ENCODE measurements at places on chromosomes 2 and 18.

DNA sequence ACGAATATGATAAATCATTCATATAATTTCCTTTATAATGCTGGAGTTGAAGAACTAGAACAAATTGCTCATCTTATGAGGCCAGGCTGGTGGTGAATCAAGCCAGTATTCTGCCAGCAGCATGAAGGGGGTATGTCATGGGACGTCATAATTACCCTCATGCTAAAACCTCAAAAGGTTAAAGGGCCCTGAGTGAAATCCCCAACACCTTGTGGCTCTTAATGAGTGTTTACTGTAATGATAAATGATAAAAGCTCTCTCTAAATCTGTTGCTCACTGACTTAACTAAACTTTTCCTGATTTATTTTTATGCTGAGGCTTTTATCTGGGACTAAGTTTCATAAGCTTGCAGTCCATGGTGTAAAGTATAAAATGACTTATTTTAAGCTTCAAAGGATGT is 18.3 kb upstream of the NEDD4L start:
- no peak for DNase-seq

DNA sequence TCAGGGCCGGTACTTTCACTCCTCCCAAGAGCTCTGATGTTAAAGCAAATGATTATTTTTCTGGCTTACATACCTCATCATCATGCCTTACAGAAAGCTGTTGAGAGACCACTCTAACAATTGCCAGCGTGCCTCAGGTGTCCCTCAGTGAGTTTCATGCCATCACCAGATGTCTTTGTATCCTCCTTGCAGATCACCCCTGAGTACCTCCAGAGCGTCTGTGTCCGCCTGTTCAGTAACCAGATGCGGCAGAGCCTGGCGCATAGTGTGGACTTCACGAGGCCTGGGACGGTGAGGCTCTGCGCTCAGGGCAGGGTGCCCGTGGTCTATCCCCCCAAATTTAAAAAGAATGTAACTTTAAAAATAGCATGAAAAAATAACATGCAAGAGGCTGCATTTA is 41.3 kb downstream of the ARMC9 start:
- DNase-seq, result no peak

- DNase-seq, result no peak
Measured at GRCh38 chr2:17805166-17805565, 11.1 kb upstream of the MSGN1 start.

DNA sequence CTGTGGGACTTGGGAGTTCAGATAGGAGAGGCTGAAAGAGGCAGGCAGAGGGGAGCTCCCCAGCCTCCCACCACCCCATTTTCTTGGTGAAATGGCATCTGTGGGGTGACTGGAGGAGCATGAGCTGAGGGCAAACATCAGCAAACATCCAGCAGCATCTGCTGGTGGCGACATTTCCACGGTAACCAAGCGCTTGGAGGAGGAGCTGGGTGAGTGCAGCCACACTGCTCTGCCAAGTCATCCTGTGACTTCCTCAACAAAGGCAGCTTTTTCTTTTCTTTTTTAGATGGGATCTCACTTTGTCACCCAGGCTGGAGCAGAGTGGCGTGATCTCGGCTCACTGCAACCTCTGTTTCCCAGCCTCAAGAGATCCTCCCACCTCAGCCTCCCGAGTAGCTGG is 5.6 kb downstream of the TXNL4A start:
- DNase-seq, result no peak

DNA sequence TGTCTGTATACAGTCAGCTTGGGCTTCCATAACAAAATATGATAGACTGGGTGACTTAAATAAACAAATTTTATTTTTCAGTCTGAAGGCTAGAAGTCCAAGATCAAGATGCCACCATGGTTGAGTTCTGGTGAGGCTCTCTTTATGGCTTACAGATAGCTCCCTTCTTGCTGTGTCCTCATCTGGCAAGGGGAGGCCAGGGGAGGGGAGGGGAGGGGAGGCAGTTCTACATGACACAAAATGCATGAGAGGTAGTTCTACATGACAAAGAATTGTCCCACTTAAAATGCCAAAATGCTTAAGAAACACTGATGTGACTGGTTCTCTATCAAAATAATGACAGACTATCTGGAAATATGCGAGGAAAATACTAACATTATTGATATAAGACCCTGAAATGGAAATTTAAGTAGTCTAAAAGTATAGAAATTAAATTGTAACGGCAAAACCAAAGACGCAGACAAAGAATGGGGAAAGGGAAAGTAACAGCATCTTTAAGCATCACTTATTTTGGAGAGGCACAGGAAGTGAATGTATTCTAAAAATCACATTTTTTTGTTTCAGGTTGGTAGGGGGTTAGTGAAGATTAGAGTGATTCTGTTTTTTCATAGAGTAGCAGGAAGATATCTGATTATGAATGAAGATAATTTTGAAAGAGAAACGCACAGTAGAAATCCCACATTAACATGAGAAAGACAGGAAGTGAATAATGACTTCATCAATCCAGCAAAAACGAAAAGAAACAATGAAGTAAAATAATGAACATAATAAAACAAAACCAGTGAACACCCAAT is 131.4 kb downstream of the STRN start:
- DNase-seq, result no peak

DNA sequence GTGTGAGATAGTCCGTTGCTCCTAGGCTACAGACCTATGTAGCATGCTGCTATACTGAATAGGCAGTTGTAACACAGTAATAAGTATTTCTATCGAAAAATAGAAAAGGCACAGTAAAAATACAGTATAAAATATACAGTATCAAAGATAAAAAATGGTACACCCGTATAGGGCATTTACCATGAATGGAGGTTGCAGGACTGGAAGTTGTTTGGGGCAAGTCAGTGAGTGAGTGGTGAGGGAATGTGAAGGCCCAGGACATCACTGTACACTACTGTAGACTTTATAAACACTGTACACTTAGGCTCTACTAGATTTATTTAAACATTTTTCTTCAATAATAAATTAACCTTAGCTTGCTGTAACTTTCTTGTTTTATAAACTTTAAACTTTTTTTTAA is 3.5 kb downstream of the MAP3K20 start:
- no peak for DNase-seq

DNA sequence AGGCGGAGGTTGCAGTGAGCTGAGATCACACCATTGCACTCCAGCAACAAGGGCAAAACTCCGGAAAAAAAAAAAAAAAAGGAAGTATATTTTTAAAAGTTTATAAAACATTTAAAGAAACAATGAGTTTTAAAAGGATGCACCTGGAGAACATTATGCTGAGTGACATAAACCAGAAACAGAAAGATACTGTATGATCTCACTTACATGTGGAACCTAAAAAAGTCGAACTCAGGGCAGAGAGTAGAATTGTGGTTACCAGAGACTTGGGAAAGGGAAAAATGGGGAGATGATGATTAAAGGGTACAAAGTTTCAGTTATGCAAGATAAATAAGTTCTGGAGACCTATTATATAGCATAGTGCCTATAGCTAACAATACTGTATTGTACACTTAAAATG is 52.8 kb upstream of the RTN4 start:
- no peak for DNase-seq

GRCh38 chr2:66185497-66186054 is 249.3 kb upstream of the MEIS1 start:
- DNase-seq, result no peak

DNA sequence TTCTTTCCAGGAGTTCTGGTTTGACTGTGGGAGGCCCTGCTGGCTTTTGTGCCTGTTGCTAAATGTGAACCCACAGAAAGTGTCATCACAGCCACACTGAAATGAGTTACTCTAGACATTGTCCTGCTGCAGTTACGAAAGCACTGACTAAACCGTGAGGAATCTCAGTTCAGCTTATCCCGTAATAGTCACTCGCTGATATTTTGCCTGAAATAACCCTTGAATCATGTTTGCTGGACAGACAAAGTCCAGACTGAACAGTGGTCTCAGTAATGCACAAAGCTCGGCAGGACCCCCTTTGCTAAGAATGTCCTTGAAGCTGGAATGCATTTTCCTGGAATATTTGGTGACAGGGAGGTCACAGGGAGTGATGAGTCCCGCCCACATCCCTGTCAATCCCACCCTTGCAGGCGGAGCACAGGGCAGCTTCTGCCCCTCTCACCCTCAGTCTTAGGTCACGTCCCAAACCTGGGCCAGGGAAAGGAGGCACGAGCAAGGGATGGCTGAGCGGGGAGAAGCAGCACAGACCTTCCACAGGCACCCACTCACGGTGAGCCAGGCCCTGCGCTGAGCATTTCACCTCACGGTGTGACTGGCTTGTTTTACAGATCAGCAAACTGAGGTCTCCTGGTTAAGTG is 53.4 kb downstream of the ADI1 start:
- DNase-seq, result no peak

DNA sequence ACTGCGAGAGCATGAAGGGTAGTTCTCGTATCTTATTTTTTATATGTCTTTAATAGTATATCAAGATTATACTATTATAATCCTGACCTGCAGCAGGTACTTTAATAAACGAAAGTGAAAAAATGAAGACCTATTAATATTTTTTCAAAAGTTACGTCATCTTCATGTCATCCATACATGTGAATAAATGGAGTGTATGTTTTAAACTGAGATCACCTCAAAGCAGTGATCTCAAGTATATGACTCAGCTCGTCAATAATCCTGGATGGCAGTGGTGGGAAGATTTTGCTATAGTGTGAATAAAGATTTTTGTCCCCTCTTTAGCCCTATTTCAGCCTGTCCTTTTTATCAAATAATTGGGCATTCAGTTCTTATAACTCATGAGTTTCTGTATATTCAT is 166.3 kb upstream of the FBXO11 start:
- no peak for DNase-seq

- DNase-seq, result no peak
Measured at GRCh38 chr18:5646739-5647138, 102.9 kb upstream of the EPB41L3 start.

GRCh38 chr18:33700513-33700976 is 122.5 kb downstream of the ASXL3 start:
- DNase-seq, result no peak

DNA sequence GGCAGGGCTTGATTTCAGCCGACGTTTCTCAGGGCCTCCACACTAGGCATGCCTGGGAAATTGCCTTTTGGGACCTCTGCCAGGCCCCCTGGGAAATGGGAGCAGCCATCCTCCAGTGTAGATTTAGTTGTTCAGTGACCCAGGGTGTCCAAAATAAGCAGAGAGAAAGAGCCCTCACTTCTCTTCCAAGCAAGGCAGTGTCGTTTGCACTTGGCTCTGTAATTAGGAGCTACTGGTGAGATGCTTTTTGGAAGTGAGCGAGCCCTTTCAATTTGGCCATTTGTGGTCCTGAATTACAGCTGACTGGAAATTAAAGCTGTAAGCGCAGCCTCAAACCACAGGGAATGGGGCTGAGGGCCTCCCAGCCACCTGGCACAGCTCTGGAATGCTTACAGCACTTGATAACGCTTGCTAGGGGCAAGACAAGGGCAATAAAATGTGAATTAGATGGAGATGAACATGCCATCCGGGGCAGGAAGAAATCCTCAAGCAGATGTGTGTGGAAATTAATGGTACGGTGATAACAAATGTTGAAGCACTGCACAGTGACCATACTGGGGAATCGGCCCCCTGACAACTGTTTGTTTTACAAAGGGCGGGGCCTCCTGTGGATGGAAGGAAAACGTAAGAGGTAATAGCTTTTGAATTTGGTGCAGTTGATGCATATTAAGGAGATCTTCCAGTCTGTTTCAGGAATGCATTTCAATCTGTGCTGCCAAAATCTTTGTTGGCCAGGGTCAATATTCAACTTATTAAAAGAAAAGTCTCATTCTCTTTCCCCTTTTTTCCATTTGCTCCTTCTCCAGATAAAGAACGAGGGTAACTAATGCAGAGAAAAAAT is 173.1 kb downstream of the UXS1 start:
- no peak for DNase-seq

- DNase-seq, result no peak
Measured at GRCh38 chr2:100107906-100108647, 34.3 kb downstream of the AFF3 start.

DNA sequence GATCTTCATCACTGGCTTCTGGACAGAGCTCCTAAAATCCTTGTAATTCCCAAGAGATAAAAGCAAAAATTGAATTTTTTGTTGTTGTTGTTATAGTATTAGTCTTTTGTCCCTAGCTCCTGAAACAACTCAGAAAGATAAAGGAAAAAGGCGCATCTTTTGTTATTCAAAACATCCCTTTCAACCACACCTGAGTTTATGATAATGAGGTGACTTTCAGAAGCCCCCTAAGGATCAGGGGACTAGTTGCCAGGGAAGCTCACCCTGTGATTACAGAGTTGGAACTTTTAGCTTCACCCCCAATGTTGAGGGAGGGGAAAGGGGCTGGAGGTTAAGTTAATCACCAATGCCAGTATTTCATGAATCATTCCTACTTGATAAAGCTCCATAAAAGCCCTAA is 10.3 kb upstream of the CERKL start:
- DNase-seq, result no peak

GRCh38 chr2:49359721-49360406 is 205.5 kb upstream of the FSHR start:
- DNase-seq, result no peak

DNA sequence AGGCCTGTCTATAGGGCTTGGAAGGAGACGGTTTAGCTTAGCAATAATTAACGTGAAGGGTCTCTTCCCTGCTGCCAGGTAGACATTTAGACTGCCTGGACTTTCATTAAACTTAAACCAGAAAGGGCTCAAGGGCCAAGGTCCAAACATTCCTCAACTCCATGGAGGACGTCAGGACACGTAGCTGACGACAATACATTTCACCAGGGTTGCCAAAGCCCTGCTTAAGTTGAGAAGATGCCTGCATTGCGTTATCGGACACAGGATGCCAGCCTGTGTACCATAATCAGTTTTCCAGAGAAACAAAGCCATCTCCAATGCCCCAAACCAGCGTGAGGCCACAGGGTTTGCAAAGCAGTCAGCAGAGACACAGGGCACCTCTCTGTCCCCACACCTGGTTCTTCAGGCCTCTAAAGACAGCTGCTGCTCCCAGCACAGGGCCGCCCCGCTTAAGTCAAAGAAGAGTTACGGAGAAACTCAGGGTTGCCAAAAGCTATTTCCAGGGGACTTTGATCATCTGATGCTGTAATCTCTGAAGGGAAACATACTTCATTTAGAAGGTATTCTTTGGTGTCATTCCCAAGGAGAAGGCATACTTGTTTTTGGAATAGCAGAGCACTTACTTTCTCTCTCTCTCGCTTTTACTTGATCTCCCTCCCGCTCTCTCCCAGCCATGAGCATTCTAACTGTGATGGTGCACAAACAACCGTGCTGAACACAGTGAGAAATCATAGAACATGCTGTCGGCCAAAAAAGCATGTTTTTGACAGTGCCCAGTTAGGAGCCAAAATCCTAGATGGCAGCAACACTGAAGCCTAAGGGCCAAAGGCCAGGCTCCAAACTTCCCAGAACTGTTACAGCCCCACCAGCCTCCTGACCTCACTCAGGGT is 46.0 kb downstream of the TTC32 start:
- no peak for DNase-seq

DNA sequence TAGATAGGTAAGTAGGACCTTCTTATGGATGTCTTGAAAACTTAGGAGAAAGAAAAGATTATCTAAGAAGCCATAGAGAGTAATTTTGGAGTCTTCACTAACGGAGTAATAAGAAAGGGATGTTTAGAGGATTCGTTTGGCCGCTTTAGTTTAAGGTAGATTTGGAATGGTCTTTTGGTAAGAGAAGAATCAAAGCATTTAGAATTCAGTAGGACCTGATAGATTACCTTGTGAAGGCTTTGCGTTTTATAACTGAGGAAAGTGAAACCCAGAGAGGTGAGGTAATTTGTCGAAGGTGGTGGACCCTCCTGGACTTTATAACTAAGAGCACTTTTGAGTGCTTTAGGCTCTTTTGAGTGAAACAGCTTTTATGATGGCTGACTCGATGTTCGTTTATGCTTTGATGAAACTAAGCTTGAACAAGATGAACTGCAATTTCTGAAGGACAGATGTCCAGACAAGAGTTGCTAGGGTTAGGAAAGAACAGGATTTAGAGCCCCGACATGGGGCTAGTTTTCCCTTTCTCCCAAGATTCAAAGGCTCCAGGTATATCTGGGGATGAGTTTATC is 1.3 kb downstream of the MYL12B start:
- no peak for DNase-seq
